Pancreas (tissue), 10 donors: ENCODE measurements at places on chromosomes 2 and 18. TPM values are rescaled to one million over a fixed set of nuclear protein-coding genes. Genes with fewer than 3 reads are reported as not detected.
A peak's percentile ranks its signal among the peaks of the same experiment; 100 is the strongest.

DLGAP1 gene
- not detected for total RNA-seq

DNA sequence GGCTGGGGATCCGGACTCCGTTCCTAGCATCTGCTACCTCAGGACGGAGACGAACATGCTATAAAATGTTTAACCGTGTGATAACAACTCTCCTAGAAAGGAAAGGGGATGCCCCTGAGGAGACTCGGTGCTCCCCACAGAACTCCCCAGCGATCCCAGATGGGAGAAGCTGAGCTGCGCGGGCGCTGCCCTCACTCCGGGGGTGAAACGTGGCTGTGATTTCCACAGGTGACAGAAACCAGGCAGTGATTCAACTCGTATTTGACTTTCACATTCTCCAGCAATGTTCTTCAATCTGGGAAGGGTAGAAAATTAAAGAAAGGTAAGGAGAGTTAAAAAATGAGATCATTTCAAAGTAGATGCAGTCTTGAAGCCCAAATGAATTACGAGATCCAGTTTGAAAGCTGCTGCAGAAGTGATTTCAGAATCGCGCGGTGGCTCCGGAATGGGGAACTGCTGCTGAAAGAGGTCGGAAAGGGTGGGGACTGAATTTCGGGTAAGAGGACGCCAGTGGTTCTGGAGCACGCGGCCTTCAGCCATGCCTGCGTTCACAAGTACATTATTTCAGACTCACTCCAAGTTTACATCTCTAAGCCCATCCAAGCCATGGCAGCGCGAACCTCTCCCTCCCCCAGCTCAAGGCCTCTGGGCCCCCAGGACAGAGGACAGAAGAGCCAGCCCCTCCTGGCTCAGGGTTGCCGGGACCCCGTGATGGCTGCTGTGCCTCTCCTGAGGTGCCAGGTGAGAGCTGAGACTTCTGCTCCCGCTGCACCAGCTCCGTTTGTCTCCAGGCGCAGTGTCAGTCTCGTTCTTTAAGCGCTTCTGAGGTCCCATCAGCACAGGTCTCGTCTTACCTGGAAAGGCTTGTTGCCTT lies 39.5 kb downstream of the ADNP2 start:
- no peak for DNase-seq
- peak overlapping the region; percentile 24 for H3K4me3 ChIP-seq
- no peaks in the 10 kb centered on the region for H3K27me3 ChIP-seq
- H3K36me3 ChIP-seq = no peaks in the 10 kb centered on the region
- H3K27ac ChIP-seq = peak overlapping the region; percentile 45
- peaks cover 8% of the 10 kb centered on the region for H3K4me1 ChIP-seq

DNA sequence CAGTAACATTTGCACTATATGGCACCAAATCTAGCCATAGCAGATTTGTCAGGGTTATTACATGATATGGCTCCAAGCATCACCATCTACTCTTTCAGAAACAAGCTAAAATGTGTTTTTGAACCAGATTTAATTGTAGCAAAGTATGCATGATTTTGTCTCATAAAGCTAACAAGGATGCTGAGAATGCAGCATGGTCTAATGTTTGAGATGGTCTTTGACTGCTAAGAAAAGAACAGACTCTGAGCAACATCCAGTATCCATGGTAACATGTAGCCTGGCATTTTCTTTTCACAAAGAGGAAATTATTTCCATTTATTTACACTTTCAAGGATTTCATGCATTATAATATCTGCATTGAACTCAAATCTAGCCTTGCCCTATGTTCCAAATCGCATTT lies 206.5 kb downstream of the PDE1A start:
- H3K36me3 ChIP-seq = no peaks in the 10 kb centered on the region
- DNase-seq = no peak
- no peak overlapping the region for H3K27ac ChIP-seq
- H3K4me1 ChIP-seq = no peaks in the 10 kb centered on the region
- no peaks in the 10 kb centered on the region for H3K27me3 ChIP-seq

- no peaks in the 10 kb centered on the region for H3K27me3 ChIP-seq
- H3K4me1 ChIP-seq = no peaks in the 10 kb centered on the region
- no peak for DNase-seq
- no peak overlapping the region for H3K27ac ChIP-seq
- H3K4me3 ChIP-seq = no peak overlapping the region
These were observed 94.3 kb downstream of the LIPG start for GRCh38 chr18:49656073-49656692.

GRCh38 chr18:27298214-27298804 lies 113.2 kb upstream of the CHST9 start:
- DNase-seq = no peak
- H3K36me3 ChIP-seq = no peaks in the 10 kb centered on the region
- no peak overlapping the region for H3K4me3 ChIP-seq
- no peak overlapping the region for H3K27ac ChIP-seq
